Activated CD4-positive, alpha-beta T cell treated with anti-CD3 and anti-CD28 coated beads, Interleukin-2, amount 10 ng/mL, durations not matched to agents 24 days and 14 days (primary cell): ENCODE measurements at places on chromosomes 5 and 9. TPM values are rescaled to one million over a fixed set of nuclear protein-coding genes. Genes with fewer than 3 reads are reported as not detected.

The NUP214 gene
- total RNA-seq = 77.7 and 79.2 TPM in 2 replicates

The PCDHGA2 gene
- total RNA-seq = 0.07 and 0.12 TPM in 2 replicates

DNA sequence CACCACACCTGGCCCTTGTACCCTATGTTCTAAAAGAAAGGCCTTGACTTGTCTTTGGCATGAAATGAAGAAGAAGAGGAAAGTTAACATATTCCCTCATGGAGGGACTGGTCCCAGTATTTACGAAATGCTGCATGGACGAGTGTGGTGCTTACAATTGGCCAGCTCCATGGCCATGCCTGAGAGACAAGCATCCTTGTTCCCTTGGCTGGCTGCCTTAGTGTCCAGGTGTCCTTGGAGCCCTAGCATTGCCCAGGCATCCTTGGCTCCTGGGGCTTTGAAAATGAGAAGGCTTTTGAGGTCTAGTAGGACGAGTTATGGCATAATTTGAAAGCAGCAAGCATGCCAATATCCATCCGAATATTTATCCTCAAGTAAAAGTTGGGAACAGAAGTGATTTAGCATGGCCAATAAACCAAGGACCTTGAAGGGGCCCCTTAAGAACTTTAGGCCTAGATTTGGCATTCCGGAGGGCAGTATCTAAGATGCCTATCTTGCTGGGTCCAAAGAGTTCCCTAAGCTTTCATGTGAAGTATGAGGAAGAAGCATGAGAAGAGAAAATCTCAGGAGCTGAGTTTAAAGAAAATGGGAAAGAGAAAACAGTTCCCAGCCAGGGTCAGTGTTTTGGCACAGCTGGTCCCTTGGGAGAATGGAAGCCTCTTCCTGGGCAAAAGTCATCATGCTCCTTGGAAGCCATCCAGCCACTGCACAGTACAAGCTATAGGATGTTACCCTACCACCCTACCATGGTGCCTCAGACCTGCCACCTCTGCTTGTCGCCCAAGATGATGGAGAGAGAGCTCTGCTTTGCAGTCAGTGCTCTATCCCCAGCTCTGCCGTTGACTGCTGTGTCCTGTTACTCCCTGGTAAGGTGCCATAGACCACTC lies 91.0 kb downstream of the AOPEP start:
- H3K4me3 ChIP-seq = no peak overlapping the region
- peaks cover 12% of the 10 kb centered on the region for H3K4me1 ChIP-seq
- no peak overlapping the region for H3K27ac ChIP-seq
- peaks cover 13% of the 10 kb centered on the region for H3K36me3 ChIP-seq
- no peak for DNase-seq
- no peaks in the 10 kb centered on the region for H3K27me3 ChIP-seq

DNA sequence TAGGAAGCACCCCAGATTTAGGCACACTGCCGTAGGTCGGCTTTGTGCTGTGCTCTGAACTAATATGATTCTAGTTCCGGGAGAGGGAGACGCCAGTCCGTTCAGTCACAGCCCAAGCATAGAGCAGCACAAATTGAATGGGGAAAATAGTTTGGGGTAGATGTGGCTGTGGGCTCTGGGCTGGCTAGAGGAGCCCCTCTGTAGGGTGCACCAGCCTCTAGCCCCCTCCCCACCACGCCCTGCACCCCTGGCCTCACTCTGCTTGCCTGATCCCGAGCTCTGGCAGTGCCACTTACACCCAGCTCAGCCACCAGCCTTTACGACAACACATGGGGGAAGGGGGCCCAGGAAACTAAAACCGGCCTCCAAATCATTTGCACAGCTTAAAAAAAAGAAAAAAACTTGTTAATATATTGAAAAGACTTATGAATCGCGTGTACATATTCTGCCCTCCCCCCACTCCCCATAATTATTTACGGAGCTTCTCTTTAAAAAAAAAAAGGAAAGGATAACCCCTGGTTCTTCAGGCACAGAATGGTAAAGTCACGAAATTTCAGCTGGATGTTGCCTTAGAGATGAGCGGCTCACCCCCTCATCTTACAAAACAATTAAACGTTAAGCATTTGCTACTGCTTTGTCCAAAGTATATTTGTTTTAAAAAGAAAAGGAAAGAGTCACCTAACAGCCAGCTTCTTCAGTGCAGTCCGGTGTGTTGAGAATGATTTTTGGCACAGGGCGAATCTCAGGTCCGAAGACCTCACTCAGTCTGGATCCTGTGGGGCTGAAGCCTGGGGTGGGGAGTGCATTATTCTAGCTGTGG lies 3.5 kb downstream of the LMX1B start:
- DNase-seq = no peak
- no peak overlapping the region for H3K4me3 ChIP-seq
- H3K36me3 ChIP-seq = no peaks in the 10 kb centered on the region
- peaks cover 5% of the 10 kb centered on the region for H3K4me1 ChIP-seq
- H3K27ac ChIP-seq = no peak overlapping the region

The SLC4A9 gene
- not detected in 2 replicates for total RNA-seq

GRCh38 chr5:113081091-113081839 lies 104.7 kb downstream of the DCP2 start:
- H3K36me3 ChIP-seq = peaks cover 4% of the 10 kb centered on the region
- H3K4me1 ChIP-seq = no peaks in the 10 kb centered on the region
- no peak overlapping the region for H3K27ac ChIP-seq
- peaks cover 5% of the 10 kb centered on the region for H3K27me3 ChIP-seq
- no peak overlapping the region for H3K4me3 ChIP-seq

The TSPAN17 gene
- 29.3 and 32.0 TPM in 2 replicates for total RNA-seq
